ENCODE measurements at places on chromosomes 7 and 10.

DNA sequence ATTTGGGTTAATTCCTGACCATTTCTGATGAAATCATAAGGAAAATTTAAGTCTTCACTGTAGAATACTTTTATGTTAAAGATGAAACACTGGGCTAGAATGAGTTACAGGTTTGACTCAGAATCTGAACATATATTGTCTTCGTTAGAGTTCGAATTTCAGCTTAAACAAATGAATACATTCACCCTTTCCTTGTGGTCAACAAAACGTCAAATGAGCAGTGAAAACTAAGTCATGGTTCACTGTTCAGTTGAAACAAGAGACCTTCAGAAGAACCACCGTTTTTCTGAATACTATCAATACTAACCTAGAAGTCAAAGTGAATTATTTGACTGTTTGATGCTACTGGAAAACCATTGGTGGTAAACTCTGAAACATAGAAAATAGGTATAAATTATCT, 235.2 kb upstream of the ZWINT start:
- no peak for DNase-seq

- no peak for DNase-seq
Measured at GRCh38 chr10:110860576-110861241, 11.0 kb upstream of the PDCD4 start.

GRCh38 chr7:134278502-134279153, 38.1 kb downstream of the SLC35B4 start:
- no peak for DNase-seq

- no peak for DNase-seq
Measured at GRCh38 chr10:108374991-108375390, 1210.5 kb upstream of the SORCS1 start.

DNA sequence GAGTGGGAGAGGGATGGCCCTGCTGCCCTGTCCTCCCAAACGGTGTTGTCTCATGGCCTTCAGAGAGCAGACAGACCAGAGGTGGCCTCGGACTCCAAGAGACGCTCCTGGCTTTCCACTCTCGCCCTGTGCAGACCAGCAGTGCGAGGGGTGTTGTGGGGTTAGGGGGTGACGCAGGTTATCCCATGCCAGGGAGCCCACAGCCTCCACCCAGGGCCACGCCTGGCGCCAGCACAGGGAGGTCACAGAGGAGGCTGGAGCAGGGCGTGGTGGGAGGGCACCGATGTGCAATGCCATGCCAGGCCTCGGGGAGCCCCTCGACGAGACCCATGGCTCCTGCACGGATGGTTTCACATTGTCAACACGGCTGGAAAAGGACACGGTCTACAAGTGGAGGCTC, 52.1 kb downstream of the INPP5A start:
- DNase-seq = no peak

- peak; percentile 20 for DNase-seq
Measured at GRCh38 chr10:78578929-78579328, 489.8 kb upstream of the ZMIZ1 start.

DNA sequence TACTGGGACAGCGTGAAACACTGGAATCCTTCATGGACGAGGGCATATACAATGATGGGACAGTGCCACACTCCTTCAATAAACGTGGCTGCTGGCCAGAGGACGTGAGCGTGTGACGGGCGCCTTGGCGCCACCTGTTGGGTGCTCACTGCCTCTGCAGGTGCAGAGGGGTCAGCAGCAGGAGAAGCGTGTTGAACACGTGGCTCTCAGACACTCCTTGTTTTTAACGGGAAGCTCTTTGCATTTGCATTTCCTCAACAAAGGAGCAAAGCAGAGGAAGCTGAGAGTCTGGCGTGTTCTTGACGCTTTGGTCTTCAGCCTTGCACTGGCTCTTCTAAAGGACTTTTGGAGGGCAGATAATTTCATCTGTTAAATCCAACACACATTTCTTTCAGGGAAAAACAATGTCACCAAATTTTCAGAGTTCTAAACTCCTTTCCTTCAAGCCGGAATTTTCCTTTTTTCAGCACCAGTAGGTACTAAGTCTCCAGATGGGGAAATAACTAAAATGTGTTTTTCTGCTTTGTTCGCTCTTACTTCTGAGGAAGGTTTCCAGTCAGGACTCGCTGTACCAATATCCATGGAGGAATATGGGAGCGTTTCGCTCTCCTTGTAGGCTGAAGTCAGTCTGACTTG, 2.9 kb upstream of the GET4 start:
- DNase-seq = peak; percentile 75

DNA sequence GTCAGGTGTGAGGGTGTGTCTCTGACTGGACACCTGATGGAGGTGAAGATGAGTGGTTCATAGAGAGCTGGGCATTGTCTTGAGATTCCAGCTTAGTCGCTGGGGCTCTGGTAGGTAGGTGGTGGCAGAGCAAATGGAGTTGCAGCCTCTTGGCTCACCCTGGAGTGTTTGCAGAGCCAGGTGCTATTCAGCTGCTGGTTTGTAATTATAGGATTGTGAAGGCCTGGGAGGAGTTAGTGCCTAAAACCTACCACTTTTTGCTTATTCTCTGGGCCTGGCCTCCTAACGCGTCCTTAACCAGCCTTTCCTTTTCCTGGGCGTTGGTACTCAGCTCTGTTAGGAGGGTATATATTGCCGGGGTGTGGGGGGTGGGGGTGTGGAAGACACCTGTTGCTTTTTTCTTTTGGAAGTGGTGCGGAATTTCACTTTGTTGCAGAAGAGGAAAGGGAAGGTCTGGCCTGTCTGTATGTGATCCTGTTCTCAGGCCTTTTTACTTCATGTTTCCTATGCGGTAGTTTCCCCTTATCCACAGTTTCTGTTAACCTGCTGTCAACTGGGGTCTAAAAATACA, 3.2 kb downstream of the PPRC1 start:
- DNase-seq = no peak

- DNase-seq = no peak
Measured at GRCh38 chr7:150502519-150502918, 12.2 kb upstream of the GIMAP7 start.

- DNase-seq = no peak
Measured at GRCh38 chr7:158453663-158454062, 134.0 kb downstream of the PTPRN2 start.

- DNase-seq = peak; percentile 49
Measured at GRCh38 chr10:60525716-60526585, 136.3 kb upstream of the ANK3 start.

- DNase-seq = no peak
Measured at GRCh38 chr10:21125471-21126228, 228.5 kb upstream of the NEBL start.

GRCh38 chr7:68133045-68133444, 1136.4 kb downstream of the TYW1 start:
- no peak for DNase-seq

Data from fibroblast of skin of back (primary cell).